CD4-positive, alpha-beta memory T cell (primary cell): ENCODE measurements at places on chromosomes 1 and 21. TPM values are rescaled to one million over a fixed set of nuclear protein-coding genes. Genes with fewer than 3 reads are reported as not detected.
A peak's percentile ranks its signal among the peaks of the same experiment; 100 is the strongest.

Gene KIAA0040
- 33.6 TPM for total RNA-seq

Gene OLFML2B
- total RNA-seq, result 0.58 TPM

DNA sequence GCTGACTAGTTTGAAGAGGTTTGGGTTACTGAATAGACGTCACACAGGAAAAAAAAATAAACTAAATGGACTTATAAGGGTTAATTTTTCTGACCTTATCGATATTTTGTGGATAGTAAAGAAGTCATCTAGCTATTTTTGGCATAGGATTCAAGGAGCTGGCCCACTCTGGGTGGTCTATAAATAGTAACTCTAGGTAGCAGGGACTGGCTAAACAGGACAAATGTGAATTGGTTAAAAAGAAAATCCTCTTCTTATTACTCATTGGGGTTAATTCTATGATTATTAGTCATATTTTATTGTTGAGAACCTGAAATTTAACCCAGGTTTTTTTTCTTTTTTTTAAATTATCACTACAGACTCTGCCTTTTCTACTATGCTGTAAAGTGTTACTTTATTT lies 61.7 kb downstream of the ATF6 start:
- no peak for DNase-seq

- peak; percentile 72 for DNase-seq
Measured at GRCh38 chr1:167043752-167044488, 46.3 kb downstream of the GPA33 start.

Gene RXRG
- total RNA-seq, result not detected

- DNase-seq, result no peak
Measured at GRCh38 chr1:39213511-39214002, 9.1 kb downstream of the MACF1 start.

- DNase-seq, result no peak
Measured at GRCh38 chr1:235878082-235878811, 11.5 kb upstream of the LYST start.

DNA sequence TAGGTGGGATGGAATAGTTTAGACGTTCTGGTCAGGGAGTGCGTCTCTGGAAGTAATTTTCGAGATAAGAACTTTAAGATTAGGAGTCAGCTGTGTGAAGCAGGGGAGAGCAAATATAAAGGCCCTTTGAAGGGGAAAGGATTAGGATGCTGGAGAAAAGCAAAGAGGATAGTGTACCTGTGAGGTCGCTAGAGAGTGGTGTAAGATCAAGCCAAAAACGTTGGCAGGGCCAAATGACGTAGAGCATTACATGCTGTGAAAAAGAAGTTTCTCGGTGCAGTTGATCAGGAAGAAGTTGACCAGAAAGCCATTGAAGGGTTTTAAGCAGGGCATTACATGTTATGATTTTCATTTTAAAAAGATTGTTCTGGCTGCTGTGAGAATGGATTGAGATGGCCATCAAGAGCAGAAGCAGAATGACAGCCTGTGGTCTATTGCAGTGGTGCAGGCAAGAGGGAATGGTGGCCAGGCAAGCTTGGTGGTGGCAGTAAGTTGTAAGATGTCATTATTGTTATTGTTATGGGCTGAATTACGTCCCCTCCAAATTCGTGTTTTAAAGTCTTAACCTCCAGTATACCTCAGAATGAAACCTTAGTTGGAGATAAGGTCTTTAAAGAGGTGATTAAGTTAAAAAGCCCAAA lies 113.6 kb upstream of the KIF26B start:
- no peak for DNase-seq

Gene ANKRD13C
- total RNA-seq, result 34.0 TPM

- no peak for DNase-seq
Measured at GRCh38 chr1:89812992-89813391, 7.8 kb upstream of the LRRC8D start.

Gene CELA3A
- not detected for total RNA-seq

Gene RGL1
- total RNA-seq, result 5.1 TPM

GRCh38 chr1:44652445-44653106 lies 21.7 kb downstream of the TMEM53 start:
- DNase-seq, result peak; percentile 68

- no peak for DNase-seq
Measured at GRCh38 chr1:188363943-188364342, 1535.2 kb downstream of the PLA2G4A start.

Gene SLAMF6
- 59.1 TPM for total RNA-seq

DNA sequence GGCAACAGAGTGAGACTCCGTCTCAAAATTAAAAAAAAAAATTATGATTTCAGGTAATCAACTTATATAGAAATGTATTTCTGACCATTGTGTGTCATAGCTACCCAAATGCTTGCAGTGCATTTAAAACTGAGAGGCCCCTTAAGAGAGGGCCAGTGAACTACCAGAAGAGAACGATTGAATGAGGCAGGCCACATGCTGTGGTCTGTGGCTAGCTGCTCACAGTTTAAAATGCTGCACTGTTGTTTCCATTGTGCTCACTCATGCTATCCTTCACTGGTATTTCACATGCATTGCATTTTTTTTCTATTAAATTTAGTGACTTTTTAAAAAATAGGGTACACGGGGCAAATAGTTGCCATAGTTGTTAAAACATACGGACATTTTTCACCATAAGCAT lies 26.0 kb downstream of the CHML start:
- DNase-seq, result no peak

Gene KCNJ10
- not detected for total RNA-seq

DNA sequence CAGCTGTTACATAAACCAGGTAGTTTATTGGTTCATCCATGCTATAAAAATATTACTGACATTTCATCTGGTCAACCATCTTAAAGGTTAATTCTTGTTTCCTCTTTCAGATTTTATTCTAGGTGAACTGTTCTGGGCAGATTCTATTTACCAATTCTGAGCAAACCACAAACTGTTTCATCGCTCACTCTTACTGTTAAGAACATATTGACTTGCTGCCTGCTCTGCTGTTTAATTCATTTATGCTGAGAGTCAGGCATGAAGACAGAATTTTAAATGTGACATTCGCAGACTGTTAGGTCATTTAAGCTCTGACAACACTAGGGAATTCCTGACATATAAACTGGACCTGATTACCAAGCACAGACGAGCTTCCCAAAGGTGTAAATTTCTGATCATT lies 98.3 kb downstream of the PIGK start:
- DNase-seq, result no peak

DNA sequence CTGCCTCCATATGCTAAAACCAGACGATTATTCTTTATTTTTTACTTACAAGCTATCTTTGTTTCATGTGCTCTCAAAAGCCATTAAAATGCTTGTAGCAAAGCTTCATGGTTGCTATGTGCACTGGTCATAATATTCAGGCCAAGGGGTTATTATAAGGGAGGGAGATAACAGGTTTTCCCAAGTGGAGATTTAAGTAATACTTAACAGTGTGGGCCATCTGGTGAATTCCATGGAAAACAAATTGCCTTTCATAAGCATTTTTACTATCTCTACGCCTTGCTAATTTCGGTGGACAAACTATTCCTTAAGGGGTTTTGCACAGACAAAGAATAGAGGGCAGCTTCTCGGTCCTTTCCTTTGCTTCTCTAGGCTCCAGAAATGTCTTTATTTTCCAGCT lies 137.8 kb downstream of the NUF2 start:
- no peak for DNase-seq

Gene OR10J1
- total RNA-seq, result not detected

Gene PRAMEF25
- total RNA-seq, result not detected

DNA sequence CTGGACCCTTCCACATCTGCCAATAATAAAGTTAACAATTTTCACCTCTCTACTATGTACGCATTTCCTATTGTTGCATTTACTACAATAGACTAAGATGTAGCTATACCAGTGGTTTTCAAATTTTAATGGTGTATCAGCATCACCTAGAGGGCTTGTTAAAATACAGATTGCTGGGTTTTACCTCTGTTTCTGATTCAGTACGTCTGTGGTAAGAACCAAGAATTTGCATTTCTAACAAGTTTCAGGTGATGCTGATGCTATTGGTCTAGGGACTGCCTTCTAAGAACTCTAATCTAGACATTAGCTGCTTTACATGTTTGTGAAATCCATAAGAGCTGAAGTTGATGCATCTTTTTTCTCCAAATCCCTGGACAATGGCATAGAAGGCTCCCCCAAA lies 59.7 kb downstream of the ERICH3 start:
- DNase-seq, result no peak

GRCh38 chr1:42163536-42164503 lies 725 bp downstream of the GUCA2A start:
- DNase-seq, result no peak

Gene KIAA1614
- total RNA-seq, result 0.12 TPM

Gene KLF17
- total RNA-seq, result not detected

- no peak for DNase-seq
Measured at GRCh38 chr1:155141749-155142148, 1.4 kb upstream of the DPM3 start.

- peak; percentile 55 for DNase-seq
Measured at GRCh38 chr1:9181176-9181906, 52.4 kb upstream of the GPR157 start.

Gene SZRD1
- 81.0 TPM for total RNA-seq

- no peak for DNase-seq
Measured at GRCh38 chr1:36735939-36736730, 253.4 kb upstream of the CSF3R start.

Gene HSPB7
- not detected for total RNA-seq

Gene REN
- total RNA-seq, result not detected

DNA sequence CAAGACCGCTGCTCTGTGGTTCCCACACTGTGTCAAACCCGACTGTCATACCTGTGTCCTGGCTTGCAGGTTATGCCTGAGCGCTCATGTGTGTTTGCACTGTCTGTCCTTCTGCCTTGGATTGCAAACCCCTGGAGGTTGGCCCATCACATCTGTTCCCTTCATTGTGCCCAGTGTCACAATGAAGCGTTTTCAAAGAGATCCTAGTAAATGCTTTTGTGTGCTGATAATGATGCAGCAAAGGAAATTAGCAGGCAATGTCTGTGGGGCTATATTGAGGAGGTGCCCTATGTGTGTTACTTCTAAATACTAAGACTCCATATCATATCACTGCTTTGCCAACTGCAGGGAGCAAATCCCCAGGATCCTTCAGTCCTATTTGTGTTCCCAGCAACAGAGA lies 424.4 kb upstream of the NFIA start:
- DNase-seq, result no peak

Gene HAO2
- not detected for total RNA-seq

Gene IL19
- not detected for total RNA-seq

Gene EPHA2
- total RNA-seq, result not detected

GRCh38 chr1:173406783-173407230 lies 70.3 kb upstream of the PRDX6 start:
- no peak for DNase-seq

Gene TRABD2B
- not detected for total RNA-seq

Gene LRIG2
- 27.9 TPM for total RNA-seq
